ENCODE measurements at places on chromosomes 2 and 18. TPM values are rescaled to one million over a fixed set of nuclear protein-coding genes. Genes with fewer than 3 reads are reported as not detected.

DSC3 gene
- 0.82 TPM for total RNA-seq

GPATCH11 gene
- total RNA-seq: 21.6 TPM

GRHL1 gene
- total RNA-seq: 4.9 TPM

IL37 gene
- not detected for total RNA-seq

IER3IP1 gene
- 21.6 TPM for total RNA-seq

ANKRD23 gene
- total RNA-seq: 4.1 TPM

HRH4 gene
- total RNA-seq: not detected

UGT1A10 gene
- total RNA-seq: not detected

STON1 gene
- 3.7 TPM for total RNA-seq

CPO gene
- not detected for total RNA-seq

ZFP36L2 gene
- total RNA-seq: 2.4 TPM

TCF23 gene
- total RNA-seq: not detected

C2orf66 gene
- not detected for total RNA-seq

CDH20 gene
- total RNA-seq: 6.9 TPM

PLA2R1 gene
- 1.6 TPM for total RNA-seq

ALLC gene
- under 0.01 TPM for total RNA-seq

SMYD1 gene
- not detected for total RNA-seq

FRZB gene
- total RNA-seq: 17.1 TPM

OTOS gene
- 0.41 TPM for total RNA-seq

UNC80 gene
- total RNA-seq: 9.4 TPM
